CD4-positive, CD25-positive, alpha-beta regulatory T cell (primary cell): ENCODE measurements at places on chromosomes 5 and 9.

- DNase-seq: no peak
These were observed 31.4 kb upstream of the MTAP start for GRCh38 chr9:21770871-21771560.

DNA sequence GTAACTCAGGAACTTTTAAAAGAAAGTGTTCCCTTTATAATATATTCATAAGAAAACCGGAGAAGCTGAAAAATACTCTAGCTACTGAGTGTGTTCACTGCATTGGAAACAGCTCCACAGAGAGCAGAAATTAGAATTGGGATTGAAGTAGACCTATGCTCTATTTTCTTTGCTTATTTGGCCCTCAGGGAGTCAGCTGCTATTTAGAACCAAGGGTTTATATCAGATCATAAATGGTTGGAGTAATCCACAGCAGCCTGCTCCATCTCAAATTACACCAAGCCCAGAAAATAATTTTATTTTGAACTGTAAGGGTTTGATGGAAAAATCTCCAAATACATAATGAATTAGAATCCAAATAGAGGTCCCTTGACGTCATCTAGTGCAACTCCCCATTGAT lies 202.6 kb downstream of the ADAMTSL1 start:
- DNase-seq: no peak

DNA sequence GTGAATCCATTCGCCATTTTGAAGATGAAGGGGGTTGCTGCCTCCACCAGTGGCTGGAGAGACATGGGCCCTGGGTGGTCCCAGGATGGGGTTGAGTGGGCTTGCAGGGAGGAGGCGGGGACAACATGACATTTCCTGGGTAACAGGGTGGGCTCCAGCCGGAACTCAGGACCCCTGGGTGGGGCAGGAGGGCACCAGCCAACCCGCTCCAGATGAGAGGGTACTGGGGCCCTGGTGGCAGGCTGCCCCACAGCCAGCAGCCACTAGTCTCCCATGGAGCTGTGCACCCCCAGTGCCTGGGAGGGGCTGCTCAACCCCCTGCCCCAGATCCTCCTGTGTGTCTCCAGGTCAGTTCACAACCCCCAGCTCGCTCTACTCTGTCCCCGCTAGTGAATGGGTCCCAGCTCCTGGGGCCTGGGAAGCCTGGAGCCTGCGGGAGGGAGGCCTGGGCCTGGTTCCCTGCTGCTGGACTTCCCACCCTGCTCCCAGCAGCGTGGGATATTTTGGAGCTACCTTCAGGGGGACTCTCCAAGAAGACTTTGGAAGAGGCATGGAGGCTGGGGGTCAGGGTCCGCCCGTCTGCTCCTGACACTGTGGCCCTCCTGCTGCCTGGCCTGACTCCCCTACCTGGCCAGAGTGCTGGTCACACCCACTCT lies 55.9 kb downstream of the AHRR start:
- no peak for DNase-seq

- no peak for DNase-seq
These were observed 4.8 kb downstream of the IRF1 start for GRCh38 chr5:132485641-132486317.

GRCh38 chr9:119412399-119412798 lies 43.2 kb upstream of the BRINP1 start:
- no peak for DNase-seq

DNA sequence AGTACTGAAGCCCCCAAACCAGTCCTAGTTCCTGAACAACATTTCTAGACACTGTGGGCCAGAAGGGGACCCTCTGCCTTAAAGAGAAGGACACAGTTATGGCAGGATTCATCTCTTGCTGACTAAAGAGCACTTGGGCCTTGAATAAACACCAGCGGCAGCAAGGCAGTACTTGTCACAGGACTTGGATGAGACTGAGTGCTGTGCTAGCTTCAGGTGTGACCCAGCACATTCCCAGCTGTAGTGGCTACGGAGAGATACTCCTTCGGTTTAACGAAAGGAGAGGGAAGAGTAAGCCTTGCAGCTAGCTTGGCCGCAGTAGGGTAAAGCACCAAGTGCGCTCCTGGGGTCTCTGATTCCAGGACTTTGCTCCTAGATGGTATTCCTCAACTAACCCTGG lies 10.9 kb upstream of the STX17 start:
- DNase-seq: no peak

- no peak for DNase-seq
These were observed 80.9 kb downstream of the THBS4 start for GRCh38 chr5:80116000-80116399.

DNA sequence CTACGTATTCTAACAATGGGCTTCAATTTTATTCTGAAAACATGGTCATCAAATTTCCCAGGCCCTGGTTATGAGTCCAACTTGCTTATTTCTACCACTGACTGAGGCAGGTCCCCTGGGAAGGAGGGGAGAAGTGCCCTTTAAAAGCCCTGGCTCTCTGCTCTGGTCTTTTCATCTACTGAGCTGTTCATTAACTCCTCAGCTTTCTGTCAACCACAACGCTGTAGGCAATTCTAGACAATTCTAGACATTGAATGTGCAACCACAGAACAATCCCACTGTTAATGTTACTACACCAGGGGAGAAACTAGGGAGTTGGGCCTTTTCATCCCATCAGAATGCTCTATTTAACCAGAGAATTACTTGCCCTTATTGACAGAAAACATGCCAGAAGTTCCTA lies 10.0 kb downstream of the MOCS2 start:
- no peak for DNase-seq
